ENCODE measurements at places on chromosomes 6 and 20. TPM values are rescaled to one million over a fixed set of nuclear protein-coding genes. Genes with fewer than 3 reads are reported as not detected.

- H3K4me1 ChIP-seq = no peaks in the 10 kb centered on the region
- no peak overlapping the region for H3K4me3 ChIP-seq
- H3K36me3 ChIP-seq = no peaks in the 10 kb centered on the region
- H3K27ac ChIP-seq = no peak overlapping the region
- no peak for DNase-seq
Measured at GRCh38 chr20:24870057-24870456, 79.0 kb upstream of the CST7 start.

The ZSCAN23 gene
- 3.4 TPM for total RNA-seq

- no peak for DNase-seq
- H3K27me3 ChIP-seq = no peaks in the 10 kb centered on the region
- no peak overlapping the region for H3K4me3 ChIP-seq
Measured at GRCh38 chr20:42938441-42939205, 251.1 kb downstream of the PTPRT start.

DNA sequence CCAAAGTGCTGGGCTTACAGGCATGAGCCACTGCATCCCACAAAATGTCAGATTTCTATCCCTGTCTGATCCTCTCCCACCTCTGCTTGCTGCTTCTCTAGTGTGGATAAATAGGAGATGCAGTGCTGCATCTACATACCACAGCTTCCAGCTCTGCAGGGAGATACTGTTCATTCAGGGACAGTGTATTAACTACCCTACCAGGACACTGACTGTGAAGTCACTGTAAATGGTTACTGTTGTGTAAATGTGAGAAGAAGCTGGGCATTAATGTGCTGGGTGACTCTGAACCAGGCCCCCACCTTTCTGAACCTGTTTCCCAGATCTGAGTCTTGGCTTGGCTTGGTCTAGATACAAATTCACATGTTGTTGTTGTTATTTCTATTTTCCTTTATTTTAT, 488.6 kb upstream of the SULF2 start:
- no peaks in the 10 kb centered on the region for H3K36me3 ChIP-seq
- H3K27me3 ChIP-seq = no peaks in the 10 kb centered on the region
- H3K4me3 ChIP-seq = no peak overlapping the region
- no peak for DNase-seq
- no peaks in the 10 kb centered on the region for H3K4me1 ChIP-seq

The EBF4 gene
- 7.8 TPM for total RNA-seq

DNA sequence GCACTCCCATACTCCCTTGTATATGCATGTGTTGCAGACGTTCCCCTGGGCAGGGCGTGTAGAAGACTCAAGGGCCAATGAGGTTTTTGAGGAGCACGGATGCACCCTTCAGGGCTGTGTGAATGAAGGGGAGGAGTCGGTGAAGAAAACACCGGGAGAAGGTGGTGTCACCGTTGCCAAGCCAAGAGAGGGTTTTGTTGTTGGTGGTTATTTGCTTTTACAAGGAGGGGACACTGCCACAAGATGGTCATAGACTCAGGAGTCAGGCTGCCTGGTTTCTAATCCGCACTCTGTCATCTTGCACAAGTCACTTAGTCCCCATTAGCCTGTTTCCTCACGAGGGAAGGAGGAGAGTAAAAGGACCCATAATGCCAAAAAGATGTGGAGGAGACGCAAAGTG, 124.0 kb downstream of the PXDC1 start:
- no peaks in the 10 kb centered on the region for H3K36me3 ChIP-seq
- no peak overlapping the region for H3K4me3 ChIP-seq
- no peaks in the 10 kb centered on the region for H3K4me1 ChIP-seq
- no peak overlapping the region for H3K27ac ChIP-seq

GRCh38 chr6:117079951-117080350, 185.4 kb upstream of the VGLL2 start:
- no peak overlapping the region for H3K4me3 ChIP-seq
- no peak overlapping the region for H3K27ac ChIP-seq
- H3K27me3 ChIP-seq = no peaks in the 10 kb centered on the region
- DNase-seq = no peak

The PRKN gene
- 6.1 TPM for total RNA-seq

- H3K4me3 ChIP-seq = no peak overlapping the region
- H3K4me1 ChIP-seq = no peaks in the 10 kb centered on the region
- DNase-seq = no peak
Measured at GRCh38 chr6:25193460-25194171, 85.6 kb upstream of the CARMIL1 start.

GRCh38 chr20:6079016-6079415, 25.2 kb upstream of the LRRN4 start:
- H3K36me3 ChIP-seq = no peaks in the 10 kb centered on the region
- H3K4me3 ChIP-seq = no peak overlapping the region
- no peaks in the 10 kb centered on the region for H3K27me3 ChIP-seq

- no peak for DNase-seq
- no peak overlapping the region for H3K27ac ChIP-seq
- H3K4me1 ChIP-seq = no peaks in the 10 kb centered on the region
- no peak overlapping the region for H3K4me3 ChIP-seq
- H3K27me3 ChIP-seq = no peaks in the 10 kb centered on the region
Measured at GRCh38 chr20:10863337-10864060, 189.7 kb upstream of the JAG1 start.

The CYP24A1 gene
- total RNA-seq = not detected

The GPSM3 gene
- 268 TPM for total RNA-seq

The ZNF165 gene
- 3.8 TPM for total RNA-seq

- no peaks in the 10 kb centered on the region for H3K36me3 ChIP-seq
- no peaks in the 10 kb centered on the region for H3K27me3 ChIP-seq
- no peak overlapping the region for H3K4me3 ChIP-seq
- no peak for DNase-seq
- no peak overlapping the region for H3K27ac ChIP-seq
- no peaks in the 10 kb centered on the region for H3K4me1 ChIP-seq
Measured at GRCh38 chr6:52491203-52492069, 71.3 kb downstream of the EFHC1 start.

The TRIM10 gene
- not detected for total RNA-seq

The TPMT gene
- 2.9 TPM for total RNA-seq

GRCh38 chr6:160428818-160429619, 80.8 kb downstream of the SLC22A3 start:
- H3K4me3 ChIP-seq = no peak overlapping the region
- H3K27ac ChIP-seq = no peak overlapping the region
- H3K36me3 ChIP-seq = no peaks in the 10 kb centered on the region
- H3K27me3 ChIP-seq = no peaks in the 10 kb centered on the region

DNA sequence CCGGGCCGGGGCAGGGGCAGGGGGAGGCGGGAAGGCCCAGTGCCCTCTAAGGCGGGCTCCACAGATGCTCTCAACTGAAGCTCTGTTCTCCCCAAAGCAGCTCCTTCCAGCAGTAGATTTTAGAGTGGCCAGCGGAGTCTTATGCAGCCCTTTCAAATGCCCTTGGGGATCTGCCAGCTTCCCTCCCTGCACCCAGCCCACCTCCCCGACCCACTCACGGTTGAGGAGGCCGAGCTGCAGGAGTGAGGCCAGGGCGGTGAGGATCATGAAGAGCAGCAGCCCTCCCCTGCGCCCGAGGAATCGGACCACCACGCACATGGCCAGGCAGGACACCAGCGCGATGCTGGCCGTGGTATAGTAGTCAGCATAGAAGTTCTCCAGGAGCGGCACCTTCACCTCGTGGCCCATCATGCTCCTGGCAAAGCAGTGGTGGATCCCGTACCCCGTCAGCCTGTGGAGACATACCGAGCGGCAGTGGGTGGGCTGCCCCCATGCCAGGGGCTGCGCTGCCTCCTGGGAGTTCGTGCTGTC, 28.0 kb downstream of the PSMG4 start:
- no peak for DNase-seq
- no peaks in the 10 kb centered on the region for H3K27me3 ChIP-seq
- H3K4me1 ChIP-seq = no peaks in the 10 kb centered on the region
- no peak overlapping the region for H3K4me3 ChIP-seq

The OR2H2 gene
- not detected for total RNA-seq

DNA sequence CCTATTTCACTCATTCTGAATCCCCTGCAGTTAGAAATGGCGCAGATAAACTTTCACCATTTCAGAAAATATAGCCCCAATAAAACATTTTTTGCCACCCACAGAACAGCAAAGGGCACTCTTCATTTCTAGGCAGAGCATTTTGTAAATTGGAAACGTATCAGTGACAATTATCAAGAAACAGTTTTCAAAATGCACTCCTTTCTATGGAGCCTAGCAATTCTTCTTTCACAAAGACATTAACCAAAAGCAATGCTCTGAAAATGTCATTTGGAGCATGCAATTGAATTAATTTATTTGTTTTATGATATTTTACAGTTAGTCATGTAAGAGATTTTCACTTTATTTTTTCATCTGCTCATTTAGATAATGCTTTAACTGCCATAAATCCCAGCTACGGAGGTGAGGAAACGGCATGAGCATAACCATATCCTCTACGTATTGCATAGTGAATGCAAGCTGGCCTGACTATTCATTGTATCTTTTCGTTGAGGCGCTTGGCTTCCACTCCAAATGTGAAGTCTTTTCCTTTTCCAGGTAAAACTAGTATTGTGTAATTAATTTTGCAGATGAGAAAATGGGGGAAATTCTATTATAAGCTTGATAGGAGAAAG, 813.4 kb downstream of the C6orf118 start:
- H3K36me3 ChIP-seq = no peaks in the 10 kb centered on the region
- no peak overlapping the region for H3K27ac ChIP-seq
- no peaks in the 10 kb centered on the region for H3K4me1 ChIP-seq

GRCh38 chr20:14113416-14113815, 118.1 kb downstream of the MACROD2 start:
- no peak overlapping the region for H3K27ac ChIP-seq
- no peaks in the 10 kb centered on the region for H3K36me3 ChIP-seq
- no peak overlapping the region for H3K4me3 ChIP-seq
- DNase-seq = no peak

The TINAG gene
- not detected for total RNA-seq

DNA sequence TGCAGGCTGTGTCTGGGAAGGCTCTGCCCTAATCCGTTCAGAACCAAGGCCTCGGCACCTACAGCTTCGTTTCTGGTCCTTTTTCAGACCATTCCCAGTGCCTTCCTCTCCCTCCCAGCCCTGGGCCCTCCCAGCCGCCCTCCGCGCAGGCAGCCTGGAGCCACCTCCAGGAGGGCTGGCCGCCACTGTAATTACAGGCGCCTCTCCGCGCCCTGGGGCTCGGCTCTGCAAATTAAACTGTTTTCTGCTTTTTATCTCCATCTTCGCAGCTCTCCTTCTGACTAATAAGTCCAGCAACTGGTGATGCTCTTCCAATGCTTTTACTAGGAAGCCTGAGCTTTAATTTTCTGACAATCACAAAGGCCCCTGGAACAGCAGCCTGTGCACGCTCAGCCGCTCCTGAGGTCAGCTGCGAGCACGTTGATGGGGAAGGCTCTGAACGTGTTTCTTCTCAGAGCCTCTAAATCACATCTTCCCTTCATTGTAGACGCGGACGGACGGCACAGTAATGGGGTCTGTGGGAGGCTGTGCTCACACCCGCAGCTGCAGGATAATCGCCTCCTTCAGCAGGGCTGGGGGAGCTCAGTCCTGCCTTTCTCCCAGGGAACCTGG, 194.6 kb downstream of the DLL1 start:
- DNase-seq = no peak
- no peaks in the 10 kb centered on the region for H3K27me3 ChIP-seq
- H3K27ac ChIP-seq = no peak overlapping the region

GRCh38 chr6:74311431-74311830, 615.4 kb downstream of the CD109 start:
- H3K4me1 ChIP-seq = no peaks in the 10 kb centered on the region
- no peak overlapping the region for H3K27ac ChIP-seq
- H3K27me3 ChIP-seq = no peaks in the 10 kb centered on the region
- no peak overlapping the region for H3K4me3 ChIP-seq
- no peak for DNase-seq
- H3K36me3 ChIP-seq = no peaks in the 10 kb centered on the region

The MAFB gene
- 4.4 TPM for total RNA-seq

GRCh38 chr6:39128832-39129231, 13.8 kb upstream of the SAYSD1 start:
- H3K27me3 ChIP-seq = no peaks in the 10 kb centered on the region
- H3K27ac ChIP-seq = no peak overlapping the region
- H3K36me3 ChIP-seq = no peaks in the 10 kb centered on the region

DNA sequence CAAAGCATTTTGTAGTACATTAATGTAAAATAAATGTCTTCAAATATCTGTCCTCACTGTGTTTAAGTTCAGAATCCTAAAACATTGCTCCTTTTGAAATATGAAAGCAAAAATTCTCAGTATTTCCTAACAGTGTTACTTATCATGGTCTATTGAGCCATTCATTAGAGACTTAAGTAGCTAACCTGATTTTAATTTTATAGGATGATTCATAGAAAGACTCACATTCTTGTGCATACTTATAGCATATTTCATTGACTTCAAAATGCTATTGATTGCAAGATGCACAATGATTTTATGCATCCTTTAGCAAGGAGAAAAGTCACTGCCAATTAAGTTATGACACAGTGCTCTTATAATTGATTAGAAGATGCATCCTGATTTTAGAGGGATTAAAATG, 85.7 kb downstream of the HIVEP1 start:
- H3K27ac ChIP-seq = no peak overlapping the region
- no peaks in the 10 kb centered on the region for H3K27me3 ChIP-seq
- no peak overlapping the region for H3K4me3 ChIP-seq
- no peak for DNase-seq

DNA sequence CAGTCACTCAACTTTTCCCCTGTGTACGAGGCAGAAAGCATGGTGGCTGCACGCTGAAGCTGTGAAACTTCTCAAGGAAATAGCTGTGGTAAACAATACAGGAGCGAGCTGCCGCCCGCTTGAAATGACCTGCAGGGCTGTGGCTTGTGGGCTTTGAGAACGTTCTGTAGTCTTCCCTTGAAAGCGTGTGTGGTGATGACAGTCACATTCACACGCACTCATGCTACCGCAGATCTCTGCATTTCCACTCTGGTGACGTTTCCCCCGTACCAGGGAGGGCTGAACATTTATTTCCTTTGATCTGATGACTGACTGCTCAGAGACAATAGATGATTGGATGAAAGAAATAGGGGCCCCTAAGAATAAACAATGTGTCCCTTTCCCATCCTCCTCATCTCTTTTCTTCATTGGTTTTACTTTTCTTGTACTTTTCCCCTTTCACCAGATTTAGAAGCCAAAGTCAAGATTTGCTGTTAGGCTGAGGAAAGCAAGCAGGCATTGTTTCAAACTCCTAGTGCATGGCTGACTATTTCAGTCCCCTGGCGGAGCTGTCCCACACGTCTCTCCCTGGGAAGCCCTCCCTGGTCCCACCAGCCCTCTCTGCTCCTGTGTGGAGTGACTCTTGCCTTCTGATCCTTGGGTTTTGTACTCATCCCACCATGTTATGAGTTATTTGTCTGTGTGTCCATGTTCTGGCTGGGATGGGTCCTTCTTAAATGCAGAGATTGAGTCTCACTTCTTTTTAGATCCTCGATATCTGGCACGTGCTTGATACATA, 3.9 kb downstream of the SYTL3 start:
- H3K27ac ChIP-seq = peak overlapping the region; percentile 96
- H3K27me3 ChIP-seq = no peaks in the 10 kb centered on the region
- H3K4me3 ChIP-seq = peak overlapping the region; percentile 29
- H3K4me1 ChIP-seq = peaks cover 58% of the 10 kb centered on the region
- no peaks in the 10 kb centered on the region for H3K36me3 ChIP-seq
- peak; percentile 99 for DNase-seq
